ENCODE measurements at places on chromosomes 6 and 20.
A peak's percentile ranks its signal among the peaks of the same experiment; 100 is the strongest.

DNA sequence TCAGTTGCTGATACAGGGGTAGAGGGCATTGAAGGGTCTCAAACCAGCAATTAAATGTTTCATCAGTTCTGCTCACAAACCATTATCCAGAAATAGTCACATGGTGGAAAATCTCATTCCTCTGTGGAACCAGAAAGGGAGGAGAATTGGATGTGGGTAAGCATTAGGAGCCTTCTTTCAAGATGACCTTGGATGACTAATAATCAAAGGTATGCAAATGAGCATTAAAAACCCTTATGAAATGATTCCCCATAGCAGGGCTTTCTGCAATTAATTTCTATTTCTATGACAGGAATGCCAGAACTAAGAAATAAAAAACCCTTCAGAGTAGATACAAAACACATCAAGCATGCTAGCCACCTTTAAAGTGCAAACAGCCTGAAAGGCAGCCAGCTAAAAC, 37.4 kb upstream of the HCRTR2 start:
- no peak for DNase-seq

DNA sequence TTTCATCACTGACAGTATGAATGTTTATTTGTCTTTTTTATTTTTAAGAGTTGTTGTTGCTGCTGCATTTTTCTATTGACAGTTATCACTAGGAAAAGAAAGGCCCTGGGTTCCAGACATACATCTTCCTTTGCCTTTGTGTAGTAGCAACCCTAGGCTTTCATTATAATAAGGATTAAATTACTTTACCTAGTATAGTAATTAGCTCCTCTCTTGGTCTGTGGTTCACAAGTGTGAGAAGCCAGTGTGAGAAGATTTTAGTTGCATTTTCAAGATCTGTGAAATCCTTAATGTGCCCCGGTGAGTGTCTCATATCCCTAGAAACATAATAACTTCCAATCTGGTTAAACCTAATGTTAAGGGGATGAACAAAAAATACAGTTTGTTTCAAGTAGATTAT, 799.3 kb upstream of the MAP3K7 start:
- no peak for DNase-seq

DNA sequence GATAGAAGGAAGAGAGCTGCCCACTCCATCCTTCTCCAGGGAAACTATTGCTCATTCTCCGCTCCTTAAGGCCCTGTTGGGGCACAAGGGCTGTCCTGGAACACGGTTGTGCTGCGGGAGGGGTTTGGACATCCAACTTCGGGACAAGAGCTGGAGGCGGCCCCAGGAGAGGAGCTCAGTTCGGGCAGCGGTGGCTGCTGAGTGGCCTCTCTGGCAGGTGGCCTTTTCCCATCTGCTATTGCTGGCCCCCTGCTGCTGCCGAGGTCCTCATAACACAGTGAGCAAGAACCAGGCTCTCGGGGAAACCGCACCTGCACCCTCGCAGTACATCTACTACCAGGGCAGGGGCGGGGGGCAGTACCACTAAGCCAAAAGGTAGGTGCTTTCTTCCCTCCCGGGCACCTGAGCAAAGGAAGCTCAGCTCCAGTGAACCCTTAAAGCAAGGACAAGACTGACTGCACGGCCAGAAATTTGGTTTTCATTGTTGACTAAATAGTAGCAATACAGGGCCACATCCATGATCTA, 63.7 kb downstream of the PSMG4 start:
- DNase-seq = no peak

DNA sequence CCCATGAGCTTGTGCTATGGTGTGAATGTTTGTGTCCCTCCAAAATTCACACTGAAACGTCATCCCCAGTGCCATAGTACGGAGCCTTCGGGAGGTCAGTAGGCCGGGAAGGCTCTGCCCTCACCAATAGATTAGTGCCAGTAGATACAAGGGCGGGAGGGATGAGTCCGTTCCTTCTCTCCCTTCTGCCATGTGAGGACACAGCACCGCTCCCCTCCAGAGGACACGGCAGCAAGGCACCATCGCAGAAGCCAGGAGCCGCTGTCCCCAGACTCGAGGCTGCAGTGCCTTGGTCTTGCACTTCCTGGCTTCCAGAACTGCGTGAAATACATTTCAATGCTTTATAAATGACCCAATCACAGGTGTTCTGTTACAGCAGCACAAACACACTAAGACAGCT, 39.2 kb upstream of the BHLHE23 start:
- DNase-seq = no peak

DNA sequence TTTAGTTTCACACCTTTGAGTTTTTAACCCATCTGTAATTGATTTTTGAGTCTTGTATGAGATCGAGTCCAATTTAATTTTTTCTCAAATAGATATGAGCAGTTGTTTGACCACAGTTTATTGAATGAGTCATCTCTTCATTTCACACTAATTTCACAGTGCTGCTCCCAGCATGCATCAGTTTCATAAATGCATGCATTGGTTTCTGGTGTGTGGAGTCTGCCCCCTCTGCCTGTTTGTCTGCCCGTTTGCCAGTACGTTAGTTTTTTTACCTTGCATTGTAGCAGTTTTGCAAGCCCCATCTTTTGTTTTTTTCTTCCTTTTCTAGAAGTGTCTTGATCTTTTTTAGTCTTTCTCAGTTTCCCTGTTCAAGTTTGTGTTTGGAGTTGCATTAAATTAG, 11.9 kb downstream of the SLX4IP start:
- peak; percentile 64 for DNase-seq

Measured in CD4-positive, alpha-beta T cell treated with Interleukin-1 beta for 1 hour (primary cell).